ENCODE measurements at places on chromosomes 1 and 21.

GRCh38 chr1:96596226-96596922 is 125.2 kb upstream of the PTBP2 start:
- DNase-seq, result no peak

DNA sequence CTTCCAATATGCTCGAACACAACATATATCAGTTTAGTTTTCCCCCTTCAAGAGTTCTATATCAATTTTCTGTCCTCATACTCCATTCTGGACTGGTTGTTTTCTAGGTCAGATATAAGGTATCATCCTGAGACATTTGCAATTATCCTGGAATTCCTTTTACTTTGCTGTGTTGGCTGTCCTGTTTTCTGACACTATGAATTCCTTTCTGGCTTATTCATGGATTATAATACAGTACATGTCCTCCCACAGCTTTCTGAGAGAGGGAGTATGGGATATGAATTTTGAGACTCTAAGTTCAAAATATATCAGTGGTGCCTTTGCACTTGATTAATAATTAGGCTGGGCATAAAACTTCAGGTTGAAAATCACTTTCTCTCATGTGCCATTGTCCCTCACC is 11.9 kb downstream of the PHTF1 start:
- no peak for DNase-seq

GRCh38 chr1:21352586-21352985 is 62.3 kb upstream of the ECE1 start:
- no peak for DNase-seq

- peak; percentile 90 for DNase-seq
These were observed 3.0 kb downstream of the ZC3H12A start for GRCh38 chr1:37477198-37477931.

DNA sequence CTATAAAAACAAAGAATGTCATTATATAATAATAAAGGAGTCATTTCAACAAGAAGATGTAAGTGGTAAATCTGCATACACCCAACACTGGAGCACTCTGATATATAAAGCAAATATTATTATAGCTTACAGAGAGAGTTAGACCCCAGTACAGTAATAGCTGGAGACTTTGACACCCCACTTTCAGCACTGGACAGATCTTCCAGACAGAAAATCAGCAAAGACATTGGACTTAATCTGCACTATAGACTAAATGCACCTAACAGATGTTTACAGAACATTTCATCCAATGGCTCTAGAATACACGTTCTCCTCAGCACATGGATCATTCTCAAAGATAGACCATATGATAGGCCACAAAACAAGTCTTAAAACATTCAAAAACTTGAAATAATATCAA is 20.0 kb upstream of the KCNH1 start:
- DNase-seq, result no peak

DNA sequence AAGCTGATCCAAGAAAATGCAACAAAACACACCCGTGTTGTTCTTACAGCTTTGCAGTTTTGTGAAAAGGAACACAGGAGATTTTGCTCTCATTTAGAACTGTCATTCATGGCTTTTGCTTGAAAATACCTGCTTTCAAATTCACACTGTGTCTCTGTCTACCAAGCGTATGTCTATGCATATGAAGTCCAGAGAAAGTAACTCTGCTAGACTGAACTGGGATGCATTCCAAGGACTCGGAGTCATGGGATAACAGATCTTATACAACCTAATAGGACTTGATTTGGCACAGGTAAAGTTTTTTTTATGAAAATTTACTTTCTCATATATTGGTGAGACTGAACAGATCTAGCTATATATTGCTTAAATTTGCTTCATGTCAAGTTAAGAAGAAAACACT is 102.4 kb downstream of the PTGER3 start:
- DNase-seq, result no peak

- DNase-seq, result no peak
These were observed 40.8 kb downstream of the CDK18 start for GRCh38 chr1:205545001-205545919.

- DNase-seq, result no peak
These were observed 227 bp downstream of the NBL1 start for GRCh38 chr1:19644395-19644680.

GRCh38 chr1:84920159-84920558 is 27.2 kb upstream of the LPAR3 start:
- DNase-seq, result no peak

DNA sequence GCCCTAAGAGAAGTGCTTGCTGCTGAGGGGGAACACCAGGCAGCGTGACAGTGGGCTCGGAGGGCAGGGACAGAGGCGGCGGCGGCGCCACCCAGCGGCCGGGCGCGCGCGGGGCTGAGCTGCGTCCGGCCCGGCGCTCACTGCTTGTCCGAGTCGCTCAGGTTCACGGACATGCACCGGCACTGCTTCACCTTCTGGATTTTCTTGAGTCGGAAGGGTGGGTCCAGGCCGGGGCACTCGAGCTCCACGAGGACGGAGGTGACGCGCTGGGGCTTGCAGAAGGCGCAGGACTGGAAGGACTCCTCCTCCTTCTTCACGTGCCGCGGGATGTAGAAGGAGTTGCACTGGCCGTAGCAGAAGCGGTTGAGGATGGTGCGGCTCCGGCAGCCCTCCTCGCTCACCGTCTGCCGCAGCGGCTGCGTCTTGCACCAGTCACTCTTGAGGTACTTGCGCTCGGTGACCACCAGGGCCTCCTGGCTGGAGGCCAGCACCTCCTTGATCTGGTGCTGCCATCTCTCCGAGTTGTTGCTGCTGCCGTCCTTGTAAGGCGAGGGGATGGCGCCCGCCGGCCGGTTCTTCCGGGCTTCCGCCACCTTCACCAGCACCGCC is 119.0 kb downstream of the GREM2 start:
- no peak for DNase-seq

GRCh38 chr1:248183996-248184395 is 9.4 kb downstream of the OR2M2 start:
- no peak for DNase-seq

GRCh38 chr1:193115629-193116227 is 6.1 kb upstream of the CDC73 start:
- DNase-seq, result no peak

GRCh38 chr1:2803931-2804627 is 2.6 kb upstream of the TTC34 start:
- DNase-seq, result no peak

DNA sequence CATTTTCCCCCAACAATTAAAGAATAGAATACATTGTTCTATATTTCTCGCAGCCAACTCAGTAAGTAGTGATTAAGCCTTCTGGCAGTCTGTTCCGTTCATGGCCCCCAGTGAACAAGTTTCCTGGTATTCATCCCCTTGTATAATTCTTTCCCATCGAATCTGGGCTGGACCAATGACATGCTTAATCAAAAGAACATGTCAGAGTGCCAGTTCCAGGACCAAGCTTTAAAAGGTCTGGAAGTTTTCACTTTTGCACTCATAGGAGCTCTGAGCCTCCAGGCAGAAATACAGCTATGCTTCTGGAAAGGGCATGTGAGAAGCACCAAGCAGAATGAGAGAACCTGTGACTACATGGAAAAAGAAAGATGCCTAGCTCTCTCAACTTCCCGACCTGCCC is 22.5 kb upstream of the DPYD start:
- no peak for DNase-seq

- no peak for DNase-seq
These were observed 10.3 kb downstream of the LMNA start for GRCh38 chr1:156124557-156125483.

- no peak for DNase-seq
These were observed 34.3 kb downstream of the AMY1C start for GRCh38 chr1:103783944-103784377.

DNA sequence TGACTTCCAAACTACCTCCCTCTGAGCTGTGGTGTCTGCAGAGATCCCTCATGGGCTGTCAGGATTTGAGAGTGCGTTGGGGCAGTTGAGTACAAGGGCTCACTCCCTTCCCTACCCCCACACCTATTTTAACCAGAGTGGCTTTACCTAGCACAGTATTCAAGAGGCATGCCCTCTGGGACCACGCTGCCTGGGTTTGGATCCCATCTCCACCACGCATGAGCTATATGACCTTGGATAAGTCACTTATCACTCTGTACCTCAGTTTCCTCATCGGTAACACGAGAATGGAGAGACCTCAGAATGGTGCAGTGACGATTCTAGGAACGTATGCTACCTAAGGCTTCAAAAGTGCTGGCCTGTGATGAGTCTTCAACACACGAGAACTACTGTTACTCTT is 147.3 kb upstream of the WNT4 start:
- no peak for DNase-seq

DNA sequence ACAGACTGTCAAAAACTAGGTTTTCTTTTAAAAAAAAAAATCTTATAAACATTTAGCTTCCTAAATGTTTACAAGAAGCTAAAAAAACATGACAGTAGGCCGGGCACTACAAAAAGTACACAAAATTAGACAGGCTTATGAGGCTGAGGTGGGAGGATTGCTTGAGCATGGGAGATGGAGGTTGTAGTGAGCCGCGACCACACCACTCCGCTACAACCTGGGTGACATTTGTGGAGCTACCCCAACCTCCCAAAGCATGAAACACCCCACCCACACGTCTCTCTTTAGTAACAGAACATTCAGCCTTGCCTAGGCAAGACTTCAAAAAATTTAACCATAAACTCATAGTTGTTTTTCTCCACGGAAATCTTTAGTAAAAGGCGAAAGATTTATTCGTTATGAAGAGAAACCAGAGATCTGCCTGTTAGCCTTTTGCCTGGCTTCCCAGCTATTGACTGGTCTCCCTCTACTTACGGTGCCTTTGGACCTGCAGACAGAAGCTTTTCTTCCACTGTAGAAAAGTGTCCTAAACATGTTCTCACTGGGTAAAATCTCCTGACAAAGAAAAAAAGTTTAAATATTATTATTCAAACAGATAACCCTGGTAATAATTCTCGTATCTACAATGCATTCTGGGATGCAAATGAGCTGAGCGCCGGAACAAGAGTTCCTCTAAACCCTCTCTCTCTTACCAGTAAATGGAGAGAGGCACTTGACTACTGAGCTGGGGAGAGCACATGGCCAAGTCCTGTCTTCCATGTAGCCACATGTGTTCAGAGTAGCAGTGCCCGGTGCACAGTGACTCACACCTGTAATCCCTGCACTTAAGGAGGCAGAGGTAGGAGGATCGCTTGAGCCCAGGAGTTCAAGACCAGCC is 9.2 kb downstream of the RNU5D-1 start:
- DNase-seq, result peak; percentile 60

GRCh38 chr1:55503663-55504305 is 288.6 kb upstream of the USP24 start:
- DNase-seq, result no peak

- no peak for DNase-seq
These were observed 23.5 kb downstream of the LAMB3 start for GRCh38 chr1:209628618-209629299.

- no peak for DNase-seq
These were observed 11.5 kb downstream of the OTUD3 start for GRCh38 chr1:19893687-19894086.

GRCh38 chr1:20430355-20431175 is 55.4 kb downstream of the CAMK2N1 start:
- no peak for DNase-seq

GRCh38 chr1:19412654-19413053 is 72.7 kb downstream of the CAPZB start:
- DNase-seq, result no peak

DNA sequence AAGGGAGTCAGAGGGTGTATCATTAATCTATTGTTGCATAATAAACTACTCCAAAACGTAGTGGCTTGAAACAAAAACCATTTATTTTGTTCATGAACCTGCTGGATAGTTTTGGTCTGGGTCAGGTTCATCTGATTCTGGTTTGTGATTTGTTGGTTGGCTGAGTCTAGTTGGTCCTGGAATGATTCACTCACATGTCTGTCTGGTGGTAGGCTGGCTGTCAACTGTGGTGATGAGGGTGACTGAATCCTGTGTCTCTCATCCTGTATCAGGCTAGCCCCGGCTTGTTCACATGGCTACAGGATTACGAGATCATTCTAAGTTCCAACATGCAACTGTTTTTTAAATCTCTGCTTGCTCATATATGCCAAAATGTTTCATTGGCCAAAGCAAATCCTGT is 22.5 kb upstream of the SIKE1 start:
- DNase-seq, result no peak

DNA sequence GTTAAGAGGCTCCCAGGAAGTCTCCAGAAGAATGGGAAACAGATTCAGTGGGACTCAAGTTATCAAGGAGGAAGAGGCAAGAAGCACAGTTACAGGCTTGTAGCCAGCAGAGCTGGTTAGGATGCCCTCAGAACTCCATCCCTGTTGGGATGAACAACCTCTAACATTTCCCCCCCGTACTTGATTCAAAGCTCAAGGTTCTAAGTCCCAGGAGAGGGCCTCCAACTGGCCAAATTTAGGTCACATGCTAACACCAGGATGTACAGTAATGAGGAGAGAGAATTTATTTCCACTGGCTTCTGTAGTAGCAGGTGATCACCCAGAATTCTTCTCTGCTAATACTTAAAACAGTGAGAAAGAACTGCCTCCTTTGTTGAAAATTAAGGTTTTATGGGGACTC is 22.3 kb upstream of the HSPA13 start:
- DNase-seq, result no peak

DNA sequence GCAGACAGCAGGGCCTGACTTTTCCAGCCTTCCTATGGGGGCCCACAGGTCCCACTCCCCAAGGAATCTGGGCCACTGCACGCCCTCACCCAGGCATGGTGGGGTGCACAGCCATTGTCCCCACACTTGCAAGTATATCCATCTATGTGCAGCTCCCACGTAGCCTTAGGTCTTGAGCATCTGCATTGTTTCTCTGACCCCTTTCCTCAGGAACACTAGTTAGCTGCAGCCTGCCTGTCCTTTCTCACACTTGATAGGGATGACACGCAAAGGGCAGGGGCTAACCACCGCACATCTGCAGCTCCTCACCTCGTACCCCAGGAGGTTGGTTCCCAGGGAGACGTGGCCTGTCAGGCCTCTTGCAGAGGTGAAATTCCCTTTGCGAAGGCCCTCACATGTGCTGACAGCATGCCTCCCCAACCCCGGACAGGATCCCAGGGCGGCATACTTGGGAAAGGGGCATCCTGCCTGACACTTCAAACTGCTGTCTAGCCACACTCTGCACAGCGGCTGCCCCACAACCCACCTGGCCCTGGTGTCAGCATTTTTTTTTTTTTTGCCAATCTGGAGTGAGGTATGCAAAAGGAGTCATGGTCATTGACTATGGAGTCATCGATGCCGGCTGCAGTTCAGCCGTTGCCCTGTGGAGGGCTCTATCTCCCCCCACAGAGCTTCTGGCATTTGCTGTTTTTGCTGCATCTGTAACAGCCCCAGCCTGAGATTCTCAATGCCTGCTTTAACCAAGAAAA is 5.0 kb downstream of the JMJD4 start:
- no peak for DNase-seq

Measured in stimulated activated CD8-positive, alpha-beta memory T cell treated with anti-CD3 and anti-CD28 coated beads, Interleukin-7, amount 100 ng/mL, for 4 hours (primary cell).